Renal cortex interstitium (tissue), 15 donors: ENCODE measurements at places on chromosomes 11 and 22. TPM values are rescaled to one million over a fixed set of nuclear protein-coding genes. Genes with fewer than 3 reads are reported as not detected.

- DNase-seq = no peak
These were observed 32.3 kb upstream of the CCDC89 start for GRCh38 chr11:85718126-85718943.

- DNase-seq = no peak
These were observed 188.6 kb downstream of the CWF19L2 start for GRCh38 chr11:107268977-107269376.

GRCh38 chr22:32577591-32577990, 103.0 kb downstream of the FBXO7 start:
- no peak for DNase-seq

GRCh38 chr11:112211536-112211935, 14.7 kb upstream of the PTS start:
- no peak for DNase-seq

GRCh38 chr11:122656073-122656630, 630 bp downstream of the UBASH3B start:
- DNase-seq = peak; percentile 62

DNA sequence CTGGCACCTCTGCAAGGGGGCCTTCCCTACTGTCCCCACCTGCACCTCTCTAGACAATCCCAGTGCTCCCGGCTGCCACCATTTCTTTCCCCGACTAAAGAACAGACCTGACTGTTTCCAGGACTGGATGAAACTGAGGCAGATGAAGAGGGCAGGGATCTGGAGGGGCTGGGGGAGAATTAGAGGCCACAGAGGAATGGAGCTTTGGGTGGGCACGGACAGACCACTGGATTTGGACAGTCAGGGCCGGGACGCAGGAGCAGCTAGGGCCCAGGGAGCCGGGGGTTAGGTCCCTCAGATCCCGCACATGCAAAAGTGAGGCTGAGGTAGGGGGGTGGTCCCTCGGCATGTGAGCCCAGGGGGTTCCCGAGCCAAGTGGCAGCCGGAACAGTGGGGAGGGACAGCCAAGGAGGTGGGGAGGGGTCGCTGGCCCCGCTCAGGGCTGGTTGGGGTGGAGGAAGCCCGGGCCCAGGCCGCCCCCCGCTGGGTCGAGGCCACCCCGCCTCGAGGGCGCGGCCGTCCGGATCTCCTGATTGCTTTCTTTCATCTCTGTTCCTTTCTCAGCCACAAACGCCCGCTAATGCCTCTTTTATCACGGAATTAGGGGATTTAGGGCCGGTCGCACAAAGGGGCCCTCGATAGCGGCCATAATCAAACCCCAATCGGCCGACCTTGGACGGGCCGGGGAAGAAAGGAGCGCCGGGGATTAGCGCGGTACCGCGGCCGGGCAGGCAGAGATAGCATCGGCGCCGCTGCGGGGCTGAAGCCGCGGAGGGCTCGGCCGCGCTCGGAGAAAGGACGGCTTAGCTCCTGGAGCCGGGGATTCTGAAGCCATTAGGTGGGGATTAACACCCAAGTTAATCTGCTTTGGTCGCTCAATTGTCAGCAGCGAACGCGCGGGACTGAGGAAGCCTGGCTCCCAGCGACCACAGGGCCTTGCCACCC, 9.3 kb downstream of the SLC25A1 start:
- no peak for DNase-seq

DNA sequence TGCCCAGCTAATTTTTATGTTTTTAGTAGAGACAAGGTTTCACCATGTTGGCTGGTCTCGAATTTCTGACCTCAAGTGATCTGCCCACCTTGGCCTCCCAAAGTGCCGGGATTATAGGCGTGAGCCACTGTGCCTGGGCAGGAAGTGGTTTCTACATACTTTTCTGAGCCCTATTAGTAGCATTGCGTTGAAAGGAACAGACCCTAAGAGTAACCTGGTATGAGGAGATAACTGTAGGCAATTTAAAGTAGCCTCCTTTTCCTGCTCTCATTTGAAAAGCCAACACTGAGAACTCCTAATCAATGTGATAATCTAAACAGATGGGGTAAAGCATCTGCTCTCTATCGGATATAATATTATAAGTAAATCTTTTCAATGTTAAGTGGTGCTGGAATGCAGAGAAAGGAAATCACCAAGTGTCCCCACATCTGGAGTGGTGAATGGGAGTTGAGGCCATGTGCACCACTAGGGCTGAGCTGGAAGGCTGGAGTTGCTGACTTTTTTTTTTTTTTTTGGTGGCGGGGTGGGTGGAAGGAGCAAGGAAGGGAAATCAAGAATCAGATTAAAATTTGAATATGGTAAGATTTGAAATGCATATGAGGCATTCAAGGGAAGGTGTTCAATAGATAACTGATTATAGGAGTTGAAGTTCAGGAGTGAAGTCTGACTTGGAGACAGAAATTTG, 20.7 kb downstream of the PDHX start:
- DNase-seq = no peak

- no peak for DNase-seq
These were observed 27.5 kb downstream of the TOLLIP start for GRCh38 chr11:1281974-1282365.

- no peak for DNase-seq
These were observed 4.2 kb downstream of the SGSM1 start for GRCh38 chr22:24810043-24810749.

DNA sequence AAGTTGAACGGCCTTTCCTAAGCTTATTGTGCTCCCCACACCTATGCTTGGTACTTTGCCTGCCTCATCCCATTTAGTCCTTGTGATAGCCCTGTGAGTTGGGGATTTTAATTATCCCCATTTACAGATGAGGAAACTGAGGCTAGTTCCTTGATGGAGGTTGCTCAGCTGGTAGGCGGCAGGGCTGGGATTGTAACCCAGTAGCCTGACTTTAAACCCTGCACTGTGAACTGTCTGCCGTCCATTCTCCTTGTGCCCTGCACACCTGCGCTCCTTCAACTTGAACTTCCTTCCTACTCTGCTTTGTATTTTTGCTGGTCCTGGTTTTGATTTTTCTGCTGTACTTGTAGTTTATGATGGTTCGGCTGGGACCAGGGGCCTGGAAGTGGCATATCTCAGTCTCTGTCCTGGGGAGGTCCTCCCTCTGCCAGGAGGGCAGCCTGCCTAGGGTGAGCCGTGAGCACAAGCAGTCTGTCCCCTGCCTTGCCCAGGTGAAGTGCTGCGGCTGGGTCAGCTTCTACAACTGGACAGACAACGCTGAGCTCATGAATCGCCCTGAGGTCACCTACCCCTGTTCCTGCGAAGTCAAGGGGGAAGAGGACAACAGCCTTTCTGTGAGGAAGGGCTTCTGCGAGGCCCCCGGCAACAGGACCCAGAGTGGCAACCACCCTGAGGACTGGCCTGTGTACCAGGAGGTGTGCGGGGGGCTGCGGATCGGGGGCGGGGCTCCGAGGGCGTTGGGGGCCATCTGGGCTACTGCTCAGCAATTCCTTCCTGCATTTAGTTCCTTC, 52.4 kb downstream of the CD82 start:
- no peak for DNase-seq

DNA sequence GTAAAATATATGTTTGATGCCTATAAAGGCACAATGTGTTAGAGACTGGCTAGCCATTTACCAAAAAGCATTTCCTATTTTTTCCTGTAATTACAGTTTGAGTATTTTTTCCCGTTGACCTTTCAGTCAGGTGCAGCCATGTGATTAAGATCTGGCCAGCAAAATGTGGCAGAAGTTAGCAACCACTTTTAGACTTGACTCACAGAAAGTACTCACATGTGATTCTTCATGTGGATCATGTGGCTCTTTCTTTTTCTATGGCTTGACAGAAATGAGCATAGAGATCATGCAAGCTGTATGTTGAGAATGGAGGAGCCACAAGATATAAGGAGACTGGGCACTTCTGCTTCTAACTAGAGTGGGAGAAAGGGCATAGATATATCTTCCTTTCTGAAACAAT, 27.3 kb upstream of the RAB38 start:
- no peak for DNase-seq

DNA sequence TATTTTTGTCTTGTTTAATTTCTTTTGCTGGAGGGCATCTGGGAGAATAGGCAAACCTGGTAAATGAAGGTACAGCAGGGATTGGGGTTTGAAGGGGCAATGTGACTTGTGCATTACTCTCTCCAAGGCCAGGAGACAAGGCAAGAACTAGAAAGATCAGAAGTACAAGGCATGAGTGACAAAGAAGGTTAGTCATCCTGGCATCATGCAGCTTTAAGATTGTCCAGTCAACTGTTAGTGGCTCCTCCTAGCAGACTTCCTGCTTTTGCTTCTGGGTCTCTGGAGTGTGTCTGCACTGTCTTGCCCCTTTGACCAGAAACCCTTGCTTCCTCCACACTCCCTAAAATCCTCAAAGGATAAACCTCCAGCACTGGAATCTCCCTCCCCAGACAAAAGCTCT, 27.2 kb upstream of the GLYATL1 start:
- DNase-seq = no peak

DNA sequence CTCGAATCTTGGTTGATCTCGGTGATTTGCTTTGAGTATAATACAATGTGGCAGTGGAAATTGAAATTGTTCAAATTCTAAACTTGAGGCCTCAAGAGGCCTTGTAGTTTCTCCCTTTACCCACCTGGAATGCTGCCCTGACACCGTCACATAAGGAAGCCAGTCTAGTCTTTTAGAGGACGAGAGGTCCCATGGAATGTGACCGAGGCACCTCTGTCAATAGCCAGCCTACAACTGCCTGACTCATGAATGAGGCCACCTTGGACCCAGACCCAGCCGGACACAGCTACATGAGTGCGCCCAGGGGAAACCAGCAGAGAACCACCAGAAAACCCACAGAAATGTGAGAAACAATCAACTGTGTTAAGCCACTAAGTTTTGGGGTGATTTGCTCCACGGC, 52.5 kb downstream of the RPL27A start:
- DNase-seq = no peak

DNA sequence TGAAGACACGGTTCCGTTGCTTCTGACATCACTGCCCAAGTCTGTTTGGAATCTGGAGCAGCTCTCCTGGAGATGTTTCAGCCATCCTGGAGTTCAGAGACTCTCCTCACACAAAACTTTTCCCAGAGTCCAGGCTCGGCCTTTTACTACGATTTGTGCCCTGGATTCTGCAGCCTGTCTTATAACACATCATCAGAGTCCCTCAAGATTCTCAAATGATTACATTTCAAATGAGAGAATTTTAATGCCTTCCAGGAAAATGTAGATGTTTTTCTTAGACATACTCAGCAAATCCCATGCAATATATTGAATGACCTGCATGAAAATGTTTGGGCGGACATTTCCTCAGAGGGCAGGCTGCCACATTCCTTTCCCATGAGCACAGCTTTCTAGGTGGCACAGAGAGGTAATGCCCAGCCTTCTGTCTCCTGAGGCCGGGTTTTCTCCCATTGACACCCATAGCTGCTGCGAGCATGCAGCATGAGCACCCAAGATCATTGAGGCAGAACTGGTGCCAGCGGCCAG, 129.1 kb downstream of the SNX19 start:
- DNase-seq = no peak

GRCh38 chr11:2772544-2773031, 72.8 kb upstream of the KCNQ1OT1 start:
- DNase-seq = no peak

DNA sequence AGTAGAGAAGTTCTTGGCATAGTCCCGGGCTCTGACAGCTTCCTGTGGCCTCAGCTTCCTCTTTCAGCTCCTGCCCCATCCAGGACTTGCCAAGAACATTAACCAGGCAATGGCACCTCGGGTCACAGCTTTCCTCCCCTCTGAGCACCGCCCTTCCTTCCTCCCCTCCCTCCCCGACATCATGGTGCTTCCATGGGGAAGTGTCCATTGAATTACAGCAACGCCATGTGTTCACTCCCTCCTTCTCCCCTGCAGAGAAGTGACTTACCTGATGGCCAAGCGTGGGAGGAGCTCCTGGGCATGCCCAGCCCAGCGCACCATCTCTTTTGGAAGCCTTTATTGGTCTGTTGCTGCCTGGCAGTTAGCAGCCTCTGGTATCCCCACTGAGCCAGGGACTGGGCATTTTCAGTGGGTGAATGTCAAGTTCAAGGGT, 25.8 kb upstream of the DAGLA start:
- DNase-seq = no peak

- no peak for DNase-seq
These were observed 1.8 kb downstream of the LARGE2 start for GRCh38 chr11:45924036-45924915.

DNA sequence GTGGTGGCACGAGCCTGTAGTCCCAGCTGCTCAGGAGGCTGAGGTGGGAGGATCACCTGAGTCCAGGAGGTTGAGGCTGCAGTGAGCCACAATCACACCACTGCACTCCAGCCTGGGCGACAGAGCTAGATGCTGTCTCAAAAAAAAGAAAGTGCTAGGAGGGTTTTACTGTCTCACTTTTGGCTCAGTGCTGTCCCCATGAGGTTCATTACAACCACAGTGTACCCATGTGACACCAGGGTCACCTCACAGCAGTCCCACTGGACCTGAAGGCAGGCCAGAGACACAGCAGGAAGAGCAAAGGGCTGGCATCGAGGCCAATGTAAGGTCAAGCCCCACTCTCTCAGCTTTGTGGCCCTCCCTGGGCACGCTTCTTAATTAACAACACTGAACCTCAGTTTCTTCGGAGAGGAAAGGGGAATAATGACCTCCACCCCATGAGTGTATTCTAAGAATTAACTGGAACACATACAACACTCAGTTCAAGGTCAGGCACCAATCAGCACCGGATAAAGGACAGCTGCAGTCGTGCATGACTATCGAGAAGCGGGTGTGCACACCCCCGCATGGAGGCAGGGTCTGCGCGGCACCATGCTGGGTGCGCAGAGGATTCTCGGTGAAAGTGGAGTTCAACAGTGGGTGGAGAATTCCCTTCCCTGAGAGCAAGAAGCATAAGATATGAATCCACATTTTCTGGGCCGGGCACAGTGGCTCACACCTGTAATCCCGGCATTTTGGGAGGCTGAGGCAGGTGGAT, 30.9 kb upstream of the BAIAP2L2 start:
- DNase-seq = no peak

DNA sequence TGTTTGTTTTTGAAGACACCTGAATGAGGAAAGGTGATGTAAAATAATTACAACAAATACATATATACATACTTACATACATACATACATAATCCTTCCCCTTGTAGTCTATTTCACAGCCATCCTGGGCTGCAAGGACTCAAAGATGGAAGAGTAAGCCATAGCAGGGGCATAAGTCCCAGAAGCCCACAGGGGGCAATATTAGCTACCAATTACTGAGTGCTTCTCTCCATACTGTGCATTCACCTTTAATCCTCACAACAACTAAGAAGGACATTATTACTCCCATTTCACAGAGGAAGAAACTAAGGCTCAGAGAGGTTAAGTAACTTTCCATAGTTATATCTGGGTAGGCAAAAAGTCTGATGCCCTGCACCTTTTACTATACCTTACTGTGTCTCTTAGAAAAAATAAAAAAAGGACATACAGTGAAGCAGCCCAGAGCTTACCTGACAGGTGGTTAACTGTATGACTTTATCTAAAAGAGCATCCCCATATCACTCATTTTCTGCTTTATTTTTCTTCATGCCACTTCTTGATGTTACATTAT, 2.7 kb downstream of the SERGEF start:
- no peak for DNase-seq

GRCh38 chr22:29375398-29376076, 12.8 kb downstream of the AP1B1 start:
- DNase-seq = no peak

The TMPRSS13 gene
- 1.4 TPM for polyA plus RNA-seq

The RASGRP2 gene
- 7.6 TPM for polyA plus RNA-seq

The KDM4E gene
- 0.54 TPM for polyA plus RNA-seq

The RFPL2 gene
- polyA plus RNA-seq = 0.20 TPM

The APOA5 gene
- polyA plus RNA-seq = not detected

The JHY gene
- polyA plus RNA-seq = 11.3 TPM
